Mononuclear cell (primary cell): ENCODE measurements at places on chromosomes 7 and 10. TPM values are rescaled to one million over a fixed set of nuclear protein-coding genes. Genes with fewer than 3 reads are reported as not detected.

Gene ARHGAP22
- total RNA-seq: 1.2 TPM

Gene FFAR4
- under 0.01 TPM for total RNA-seq

Gene HYAL4
- not detected for total RNA-seq

Gene AKR1C8
- 0.42 TPM for total RNA-seq

Gene AKR1C2
- total RNA-seq: 0.21 TPM

Gene C10orf62
- total RNA-seq: not detected

Gene TNS3
- 9.2 TPM for total RNA-seq

Gene FAM200A
- total RNA-seq: 1.0 TPM

Gene KNDC1
- 0.94 TPM for total RNA-seq

Gene C10orf143
- total RNA-seq: 1.8 TPM

Gene ATOH7
- not detected for total RNA-seq

Gene TRIM50
- total RNA-seq: not detected

Gene AGMO
- not detected for total RNA-seq

Gene PAPOLB
- not detected for total RNA-seq

Gene AKR1C4
- total RNA-seq: 0.21 TPM

Gene PIK3CG
- 81.3 TPM for total RNA-seq

Gene ODAD2
- total RNA-seq: 0.10 TPM

Gene LLCFC1
- total RNA-seq: not detected

Gene AQP1
- 0.42 TPM for total RNA-seq

Gene IKZF1
- 231 TPM for total RNA-seq

Gene ELN
- not detected for total RNA-seq

Gene NXPH1
- total RNA-seq: not detected
